ENCODE measurements at places on chromosomes 13 and 19.

DNA sequence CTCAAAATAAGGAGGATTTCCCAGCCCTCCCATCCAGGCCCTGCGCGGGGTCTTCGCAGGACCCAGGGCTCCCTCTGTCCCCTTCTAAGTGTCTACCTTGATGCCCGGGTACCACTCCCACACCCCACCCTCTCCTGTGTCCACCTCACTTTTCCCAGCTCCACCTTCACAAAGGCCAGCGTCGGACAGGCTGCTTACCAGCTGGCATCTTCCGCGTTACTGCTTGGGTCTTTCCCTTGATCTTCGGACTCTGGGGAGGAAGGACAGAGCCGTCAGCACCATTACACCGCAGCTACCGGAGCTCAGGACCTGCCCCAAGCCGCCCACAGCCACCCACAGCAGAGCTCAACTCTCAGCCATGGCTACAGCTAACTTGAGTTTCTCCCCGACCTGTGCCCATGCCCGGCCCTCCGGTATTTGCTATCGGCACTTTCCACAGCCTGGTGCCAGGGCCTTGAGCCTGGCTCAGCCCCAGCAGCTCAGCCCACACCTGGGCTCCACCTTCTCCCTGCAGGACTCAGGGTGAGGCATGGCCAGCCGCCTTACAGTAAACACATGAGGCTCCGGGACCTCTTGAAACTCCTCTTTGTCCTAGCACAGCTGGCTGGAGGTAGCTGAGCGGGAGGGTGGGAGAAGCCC lies 3.8 kb downstream of the C13orf46 start:
- DNase-seq: no peak

- DNase-seq: no peak
These were observed 407 bp downstream of the RAB3A start for GRCh38 chr19:18203408-18203862.

GRCh38 chr13:93235258-93236015 lies 8.8 kb downstream of the GPC6 start:
- no peak for DNase-seq

GRCh38 chr19:55585658-55586339 lies 5.2 kb upstream of the ZNF579 start:
- peak; percentile 78 for DNase-seq

- DNase-seq: peak; percentile 66
These were observed 984 bp downstream of the SIX5 start for GRCh38 chr19:45767881-45768654.

DNA sequence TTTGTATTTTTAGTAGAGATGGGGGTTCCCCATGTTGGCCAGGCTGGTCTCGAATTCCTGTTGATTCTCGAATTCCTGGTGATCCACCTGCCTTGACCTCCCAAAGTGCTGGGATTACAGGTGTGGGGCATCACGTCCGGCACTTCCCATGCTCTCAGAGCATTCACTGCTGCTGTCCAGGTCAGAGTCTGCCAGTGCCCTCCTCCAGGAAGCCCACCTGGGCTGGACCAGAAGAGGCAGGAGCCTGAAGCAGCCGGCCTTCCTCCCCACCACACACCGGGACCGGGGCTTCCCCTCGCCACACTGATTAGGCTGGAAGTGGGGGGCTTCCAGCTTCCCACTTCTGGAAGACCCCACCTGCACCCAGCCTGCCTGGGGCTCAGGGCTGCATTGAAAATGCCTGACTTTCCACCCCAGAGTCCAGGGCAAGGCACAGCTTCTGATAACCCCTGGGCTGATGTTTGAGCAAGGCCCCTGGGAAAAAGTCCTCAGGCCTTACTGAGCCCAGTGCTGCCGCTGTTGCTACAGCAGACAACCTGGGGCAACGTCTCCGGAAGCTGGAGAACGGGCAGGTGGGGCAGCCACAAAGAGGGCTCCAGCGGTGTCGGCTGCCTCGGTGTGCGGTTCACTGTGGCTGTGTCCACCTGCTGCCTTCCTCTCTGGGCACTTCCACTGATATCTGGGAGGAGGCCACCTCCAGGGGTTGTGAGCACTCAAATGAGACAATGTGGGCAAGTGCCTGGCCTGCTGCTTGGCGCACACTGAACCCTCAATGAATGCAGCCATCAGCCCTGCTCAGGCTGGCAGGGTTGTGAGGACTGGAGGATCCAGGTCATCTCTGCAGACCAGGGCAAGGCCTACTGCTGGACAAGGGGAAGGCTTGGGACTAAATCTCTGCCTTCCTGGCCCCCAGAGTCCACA lies 22.6 kb downstream of the CEBPA start:
- no peak for DNase-seq

DNA sequence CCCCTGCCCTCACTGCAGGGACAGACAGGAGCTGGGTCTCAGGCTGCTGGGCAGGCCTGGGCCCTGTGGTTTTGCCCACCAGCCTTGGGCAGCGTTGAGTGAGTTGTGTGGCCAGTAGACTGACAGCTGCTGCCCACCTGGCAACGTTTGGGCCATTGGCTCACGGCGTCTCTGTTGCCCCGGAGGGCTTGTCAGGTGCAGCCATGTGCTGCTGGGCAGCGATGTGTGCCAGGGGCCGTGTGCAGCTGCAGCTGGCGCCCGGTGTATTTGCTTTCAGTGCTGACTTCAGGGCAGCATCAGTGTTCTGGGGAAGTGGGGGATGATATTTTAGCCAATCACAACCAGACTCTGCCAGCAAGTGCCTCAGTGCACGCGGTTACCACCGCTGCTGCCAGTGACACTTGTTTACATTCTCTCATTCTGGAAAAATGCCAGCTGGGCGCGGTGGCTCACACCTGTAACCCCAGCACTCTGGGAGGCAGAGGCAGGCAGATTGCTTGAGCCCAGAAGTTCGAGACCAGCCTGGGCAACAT lies 10.6 kb downstream of the FZR1 start:
- DNase-seq: no peak

DNA sequence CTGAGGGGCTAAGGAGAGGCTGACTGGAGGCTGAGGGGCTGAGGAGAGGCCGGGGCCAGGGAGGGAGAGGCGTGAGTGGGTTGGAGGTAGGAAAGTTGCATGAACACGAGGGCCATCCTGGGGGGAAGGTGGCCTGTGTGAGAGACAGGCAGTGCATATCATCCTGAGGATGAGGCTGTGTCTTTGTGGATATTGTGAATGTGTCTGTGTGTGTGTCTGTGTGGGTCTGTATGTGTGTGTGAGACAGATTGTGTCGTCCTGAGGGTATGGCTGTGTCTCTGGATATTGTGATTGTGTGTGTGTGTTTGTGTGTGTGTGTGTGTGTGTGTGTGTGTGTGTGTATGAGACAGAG lies 422 bp downstream of the ZNF71 start:
- DNase-seq: no peak
